ENCODE measurements at places on chromosomes 11 and 22.

DNA sequence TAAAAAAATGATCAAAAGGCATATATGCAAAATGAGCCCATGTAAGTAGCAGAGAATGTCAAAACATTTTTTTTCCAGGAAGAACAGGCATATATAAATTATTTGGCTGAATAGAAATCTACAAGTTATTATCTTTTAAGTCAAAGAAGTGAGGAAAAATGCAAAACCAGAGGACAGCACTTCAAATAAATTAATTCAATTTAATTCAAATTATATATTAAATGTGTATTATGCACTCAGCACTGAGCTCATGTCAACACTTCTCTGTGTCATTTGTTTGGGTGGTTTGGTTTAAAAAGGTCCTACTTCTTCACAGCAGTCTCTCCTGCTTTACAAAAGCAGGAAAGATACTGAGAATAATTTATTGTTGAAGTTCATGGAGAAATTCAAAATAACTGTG lies 41.9 kb upstream of the PDGFD start:
- DNase-seq, result no peak

- DNase-seq, result no peak
These were observed 188.9 kb downstream of the ST3GAL4 start for GRCh38 chr11:126544108-126545056.

GRCh38 chr11:69156673-69157155 lies 979 bp downstream of the SMIM38 start:
- DNase-seq, result no peak

GRCh38 chr11:15248749-15249148 lies 134.0 kb downstream of the INSC start:
- no peak for DNase-seq

DNA sequence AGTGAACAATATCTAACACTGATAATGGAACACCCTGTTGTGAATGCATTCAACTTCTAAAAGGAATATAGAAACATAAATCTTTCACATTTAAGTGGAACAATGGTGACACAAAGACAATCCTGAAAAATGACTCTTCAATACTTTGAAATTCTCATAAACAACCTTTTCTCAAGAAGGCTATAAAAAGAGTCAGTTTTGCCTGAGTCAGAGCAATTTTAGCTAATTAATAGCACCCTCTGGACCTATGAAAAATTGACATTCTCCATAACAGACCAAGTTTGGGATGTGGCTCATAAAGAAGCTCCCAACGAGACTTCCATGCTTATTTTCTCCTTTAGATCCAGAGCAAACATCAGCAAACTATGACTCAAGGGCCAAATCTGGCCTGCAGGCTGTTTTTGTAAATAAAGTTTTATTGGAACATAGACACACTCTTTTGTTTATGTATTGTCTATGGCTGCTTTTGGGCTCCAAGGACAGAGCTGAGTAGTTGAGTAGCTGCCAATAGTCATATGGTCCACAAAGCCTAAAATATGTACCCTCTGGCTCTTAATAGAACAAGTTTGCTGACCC lies 108.0 kb downstream of the MAML2 start:
- no peak for DNase-seq

DNA sequence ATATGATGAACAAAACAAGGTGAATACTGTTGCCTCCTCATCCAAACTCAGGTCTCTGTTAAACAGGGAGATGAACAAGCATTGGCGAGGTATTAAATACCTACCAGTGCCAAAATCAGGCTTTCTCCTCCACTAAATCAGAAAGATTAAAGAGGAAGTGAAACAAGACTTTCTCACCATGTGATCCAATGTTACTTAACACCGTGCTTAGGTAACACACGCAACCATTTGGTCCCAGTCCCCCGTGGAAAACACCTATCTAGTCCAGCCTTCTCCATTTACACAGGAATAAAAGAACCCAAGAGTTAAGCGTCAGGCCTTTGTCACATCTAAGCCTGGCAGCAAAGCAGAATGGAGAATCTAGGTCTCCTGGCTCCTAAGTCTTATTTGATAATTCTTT lies 34.5 kb downstream of the TENM4 start:
- DNase-seq, result no peak

DNA sequence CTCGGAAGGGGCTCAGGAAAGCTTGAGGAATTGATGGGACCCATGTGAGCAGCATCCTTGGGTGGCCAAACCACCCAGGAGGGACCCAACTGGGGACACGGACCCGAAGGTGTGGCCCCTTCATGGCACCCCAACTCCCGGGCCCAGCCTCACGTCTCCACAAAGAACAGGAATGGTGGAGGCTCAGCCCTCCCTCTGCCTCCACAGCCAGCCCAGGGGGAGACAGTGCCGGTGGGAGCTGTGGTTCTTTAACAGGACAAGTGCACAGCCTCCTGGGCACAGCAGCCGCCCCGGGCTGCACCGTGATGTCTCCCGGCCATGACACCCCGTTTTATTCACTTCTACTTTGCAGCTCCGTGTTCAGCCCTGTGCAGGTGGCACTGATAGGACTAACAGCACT lies 587.2 kb downstream of the BRD1 start:
- DNase-seq, result no peak

DNA sequence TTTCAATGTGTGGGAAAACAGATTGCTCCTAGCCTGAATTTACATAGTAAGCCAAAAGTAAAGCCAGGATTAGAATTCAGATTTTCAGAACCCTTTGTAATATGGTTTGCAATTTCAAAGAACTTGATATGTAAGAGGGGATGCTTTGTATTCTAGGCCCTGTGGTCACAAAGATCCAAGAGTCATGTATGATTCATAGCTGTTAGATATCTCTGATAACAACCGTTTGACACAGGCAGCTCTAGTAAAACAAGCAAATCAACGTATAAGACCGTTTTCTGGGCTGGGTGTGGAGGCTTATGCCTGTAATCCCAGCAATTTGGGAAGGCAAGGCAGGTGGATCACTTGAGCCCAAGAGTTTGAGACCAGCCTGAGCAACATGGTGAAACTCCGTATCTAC lies 79.6 kb downstream of the EMSY start:
- no peak for DNase-seq

DNA sequence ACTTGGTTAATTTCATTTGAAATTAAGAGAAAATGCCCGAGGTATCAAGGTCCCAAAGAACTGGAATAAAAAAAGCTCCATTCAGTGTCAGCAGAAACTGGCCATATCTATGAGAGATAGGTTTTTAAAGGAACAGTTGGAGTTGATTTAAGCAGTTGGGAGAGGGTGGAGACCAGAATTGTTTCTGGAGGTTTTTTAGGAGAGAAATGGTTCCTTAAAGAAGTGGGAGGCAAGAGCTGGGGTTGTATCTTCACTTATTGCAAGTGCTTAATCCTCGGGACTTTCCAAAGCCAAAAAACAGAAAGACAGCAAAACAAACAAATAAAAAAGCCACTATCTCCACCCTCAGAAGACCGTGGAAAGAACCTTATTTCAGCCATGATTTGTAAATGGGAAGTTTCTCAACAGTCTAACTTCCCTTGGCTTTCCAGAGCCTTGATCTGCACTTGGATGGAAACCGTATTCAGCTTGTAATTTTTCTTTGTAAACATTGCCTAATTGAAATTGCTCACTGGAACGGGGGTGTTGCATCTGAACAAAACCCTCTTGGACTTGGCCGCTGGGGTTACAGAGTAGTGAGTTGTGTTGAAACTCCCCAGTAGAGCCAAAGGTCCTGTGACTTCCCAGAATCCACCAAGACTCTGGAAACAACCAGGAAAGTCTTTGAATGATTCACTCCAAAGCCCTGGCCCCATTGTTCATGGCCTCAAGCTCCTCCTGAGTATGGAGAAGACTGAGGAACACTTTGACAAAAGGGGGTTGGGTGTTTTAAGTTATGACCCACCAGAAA lies 115.6 kb downstream of the SLC1A2 start:
- DNase-seq, result no peak

- no peak for DNase-seq
These were observed 441.1 kb downstream of the TBC1D22A start for GRCh38 chr22:47203554-47203991.

DNA sequence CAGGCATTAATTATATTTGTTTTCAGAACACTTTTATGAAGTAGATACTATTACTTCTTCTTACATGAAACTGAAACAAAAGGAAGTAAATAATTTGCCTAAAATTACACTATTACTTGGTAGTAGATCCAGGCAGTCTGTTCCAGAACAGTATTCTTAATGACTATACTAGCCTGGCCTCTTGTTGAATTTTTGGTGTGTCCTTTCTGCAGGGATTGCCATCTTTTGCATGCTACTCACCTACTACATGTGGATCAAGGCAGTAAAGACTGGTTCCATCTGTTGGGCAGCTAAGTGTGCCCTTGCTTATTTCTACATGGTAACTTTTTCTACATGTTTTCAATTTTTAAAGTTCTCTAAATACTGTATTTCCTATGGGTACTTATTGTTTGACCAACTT lies 12.8 kb downstream of the STT3A start:
- DNase-seq, result no peak

- DNase-seq, result no peak
These were observed 38.6 kb upstream of the NCAM1 start for GRCh38 chr11:112922606-112923005.

DNA sequence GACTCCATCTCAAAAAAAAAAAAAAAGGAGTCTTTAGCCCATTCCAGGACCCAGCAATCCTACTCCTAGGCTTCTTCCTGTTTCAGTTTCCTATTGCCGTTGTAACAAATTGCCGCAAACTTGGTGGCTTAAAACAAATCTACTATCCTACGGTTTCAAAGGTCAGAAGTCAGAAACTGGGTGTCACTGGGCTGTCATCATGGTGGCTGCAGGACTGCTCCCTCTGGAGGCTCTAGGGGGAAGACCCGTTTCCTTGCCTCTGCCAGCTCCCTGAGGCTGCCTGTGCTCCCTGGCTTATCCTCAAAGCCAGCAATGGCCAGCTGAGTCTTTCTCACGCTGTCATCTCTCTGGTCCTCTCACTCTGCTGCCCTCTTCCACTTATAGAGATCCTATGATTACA lies 8.7 kb upstream of the DAGLA start:
- DNase-seq, result no peak

DNA sequence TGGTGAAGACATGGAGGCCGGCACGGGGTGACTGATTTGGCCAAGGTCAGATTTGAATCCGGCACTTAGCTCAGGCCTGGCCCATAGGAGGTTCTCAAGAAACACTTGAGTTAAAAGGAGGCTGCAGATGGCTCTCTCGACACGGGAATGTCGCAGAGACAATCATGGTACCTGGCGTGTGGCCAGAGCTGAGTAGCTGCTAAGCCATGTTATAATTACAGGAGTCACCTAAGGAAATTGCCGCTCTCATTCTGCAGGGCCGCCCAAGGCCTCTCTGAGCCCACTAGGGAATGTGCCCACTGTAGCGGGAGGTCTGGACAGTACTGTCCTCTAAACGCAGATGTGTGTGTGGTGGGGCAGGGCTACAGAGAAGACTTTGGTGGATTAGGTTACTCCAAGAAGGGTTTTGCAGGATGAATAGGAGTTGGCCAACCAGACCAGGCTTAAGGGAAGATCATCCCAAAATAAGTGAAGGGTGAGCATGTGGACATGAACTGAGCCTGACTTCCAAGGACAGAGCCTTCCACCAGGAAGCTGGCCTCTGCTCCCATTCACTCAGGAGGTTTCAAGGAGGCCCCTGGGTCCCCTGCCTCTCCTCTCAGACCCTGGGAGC lies 19.3 kb upstream of the PRR5 start:
- no peak for DNase-seq

DNA sequence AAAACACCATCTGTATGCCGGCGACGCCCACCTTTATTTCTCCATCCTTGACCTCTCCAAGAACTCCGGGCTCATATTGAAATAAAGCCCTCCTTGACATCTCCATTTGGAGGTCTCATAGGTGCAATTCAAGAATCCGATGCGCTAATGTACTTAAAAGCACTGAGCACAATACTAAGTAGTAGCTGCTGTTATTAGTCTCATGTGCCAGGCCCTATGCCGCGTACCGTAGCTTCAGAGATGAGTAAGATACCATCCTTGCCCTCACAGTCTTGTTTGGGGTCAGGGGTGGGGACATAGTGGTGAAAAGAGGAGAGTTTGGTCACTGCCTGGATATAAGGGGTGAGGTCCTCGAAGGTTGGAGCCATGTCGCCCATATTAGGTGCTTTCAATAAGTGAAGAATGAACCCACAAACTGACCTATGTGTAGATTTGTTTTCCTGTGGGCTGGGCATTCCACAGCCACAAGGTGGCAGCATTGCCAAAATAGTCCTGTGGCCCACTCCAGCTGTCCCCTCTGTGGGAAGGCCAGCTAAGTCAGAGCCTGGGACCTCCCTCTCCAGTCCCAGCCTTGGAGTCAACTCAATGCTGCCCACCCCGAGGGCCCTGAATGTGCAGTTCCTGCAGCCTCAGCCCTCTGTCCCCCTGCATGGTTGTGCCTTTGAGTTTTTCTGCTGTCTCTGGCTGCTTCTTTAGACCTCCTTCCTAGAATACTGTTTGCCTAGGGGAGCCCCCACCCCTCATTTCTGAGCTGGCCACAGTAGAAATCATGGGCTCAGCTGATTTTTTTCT lies 6.5 kb downstream of the DCPS start:
- peak; percentile 48 for DNase-seq

DNA sequence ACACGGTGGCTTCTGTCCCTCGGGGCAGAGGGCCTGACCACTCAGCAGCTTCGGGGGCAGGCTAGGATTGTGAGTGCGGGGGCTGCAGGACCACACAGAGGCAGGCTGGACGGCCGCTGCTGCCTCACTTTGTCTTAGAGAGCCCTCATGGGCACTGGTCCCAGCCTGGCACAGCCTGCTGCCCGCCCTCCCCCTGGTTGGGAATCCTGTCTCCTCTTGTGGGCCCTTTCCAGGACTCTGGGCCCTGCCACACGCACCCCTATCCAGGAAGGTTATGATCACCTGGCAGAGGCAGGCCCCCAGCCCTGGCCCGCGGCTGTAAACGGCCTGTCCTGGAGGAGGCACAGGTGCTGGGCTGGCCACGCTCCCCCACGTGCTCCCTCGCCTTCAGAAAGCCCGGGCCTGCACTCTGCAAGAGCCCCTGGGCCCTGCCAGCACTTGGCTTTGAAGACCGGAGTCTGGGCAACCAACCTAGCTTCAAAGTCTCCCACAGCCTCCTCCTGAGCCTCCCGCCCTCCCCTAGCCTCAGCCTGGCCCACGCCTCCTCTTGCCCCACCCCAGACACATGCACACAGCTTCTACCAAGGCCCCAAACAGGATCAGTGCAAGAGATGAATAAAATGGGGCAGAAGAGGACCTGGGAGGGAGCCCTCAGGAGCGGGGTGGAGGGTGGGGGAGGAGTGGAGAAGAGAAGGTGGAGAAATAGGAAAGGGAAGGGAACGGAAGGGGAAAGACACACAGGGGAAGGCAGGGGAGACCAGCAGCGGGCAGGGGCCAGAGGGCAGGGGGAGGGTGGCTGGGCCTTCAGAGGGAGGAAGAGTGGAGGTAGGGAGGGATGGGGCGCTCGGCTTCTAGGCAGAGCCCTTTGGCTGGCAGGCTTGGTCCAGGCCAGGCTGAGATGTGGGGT lies 31.0 kb downstream of the SYT7 start:
- DNase-seq, result no peak

- DNase-seq, result peak; percentile 100
These were observed at the start of gene DEAF1 for GRCh38 chr11:694563-695287. DEAF1 (minus strand) TSS chr11:695222; CDS start chr11:695047, 175 bp downstream.

- no peak for DNase-seq
These were observed 60.8 kb downstream of the C11orf58 start for GRCh38 chr11:16799221-16799620.

- DNase-seq, result no peak
These were observed 71.2 kb downstream of the ADM start for GRCh38 chr11:10376061-10376460.

- DNase-seq, result no peak
These were observed 7.9 kb downstream of the GRAP2 start for GRCh38 chr22:39908737-39909136.

- no peak for DNase-seq
These were observed 104.6 kb downstream of the ATXN10 start for GRCh38 chr22:45776313-45776585.
